NCI-H460 (cell line): ENCODE measurements at places on chromosomes 3 and 15. TPM values are rescaled to one million over a fixed set of nuclear protein-coding genes. Genes with fewer than 3 reads are reported as not detected.

DNA sequence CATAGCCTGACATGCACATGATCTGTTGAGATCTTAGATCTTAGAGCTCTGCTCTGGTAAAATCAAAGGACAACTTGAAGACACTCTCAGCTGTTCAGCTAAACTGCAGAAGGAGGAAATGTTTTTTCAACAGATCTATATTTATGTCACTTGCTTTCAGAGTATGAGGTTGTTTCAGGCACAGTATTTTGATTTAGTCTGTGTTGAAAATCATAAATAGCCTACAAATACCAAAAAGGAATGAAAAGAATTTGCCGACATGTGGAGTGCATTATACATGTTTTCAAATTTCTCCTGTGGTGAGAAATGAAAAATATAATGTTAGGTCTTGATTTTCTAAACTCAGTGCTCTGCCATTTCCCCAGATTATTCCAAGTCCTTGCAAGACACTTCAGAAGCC lies 1118.4 kb downstream of the TBL1XR1 start:
- no peak for DNase-seq

GRCh38 chr15:33317896-33318295 lies 7.1 kb downstream of the RYR3 start:
- no peak for DNase-seq

CEMIP gene
- total RNA-seq, result 0.87 and 1.0 TPM in 2 replicates

GRCh38 chr3:55489798-55490132 lies 2.7 kb upstream of the WNT5A start:
- DNase-seq, result no peak

GRCh38 chr3:66092175-66092995 lies 53.7 kb upstream of the MAGI1 start:
- no peak for DNase-seq

BSN gene
- 0.05 and 0.12 TPM in 2 replicates for total RNA-seq

GOLGA8S gene
- total RNA-seq, result not detected in 2 replicates

DNA sequence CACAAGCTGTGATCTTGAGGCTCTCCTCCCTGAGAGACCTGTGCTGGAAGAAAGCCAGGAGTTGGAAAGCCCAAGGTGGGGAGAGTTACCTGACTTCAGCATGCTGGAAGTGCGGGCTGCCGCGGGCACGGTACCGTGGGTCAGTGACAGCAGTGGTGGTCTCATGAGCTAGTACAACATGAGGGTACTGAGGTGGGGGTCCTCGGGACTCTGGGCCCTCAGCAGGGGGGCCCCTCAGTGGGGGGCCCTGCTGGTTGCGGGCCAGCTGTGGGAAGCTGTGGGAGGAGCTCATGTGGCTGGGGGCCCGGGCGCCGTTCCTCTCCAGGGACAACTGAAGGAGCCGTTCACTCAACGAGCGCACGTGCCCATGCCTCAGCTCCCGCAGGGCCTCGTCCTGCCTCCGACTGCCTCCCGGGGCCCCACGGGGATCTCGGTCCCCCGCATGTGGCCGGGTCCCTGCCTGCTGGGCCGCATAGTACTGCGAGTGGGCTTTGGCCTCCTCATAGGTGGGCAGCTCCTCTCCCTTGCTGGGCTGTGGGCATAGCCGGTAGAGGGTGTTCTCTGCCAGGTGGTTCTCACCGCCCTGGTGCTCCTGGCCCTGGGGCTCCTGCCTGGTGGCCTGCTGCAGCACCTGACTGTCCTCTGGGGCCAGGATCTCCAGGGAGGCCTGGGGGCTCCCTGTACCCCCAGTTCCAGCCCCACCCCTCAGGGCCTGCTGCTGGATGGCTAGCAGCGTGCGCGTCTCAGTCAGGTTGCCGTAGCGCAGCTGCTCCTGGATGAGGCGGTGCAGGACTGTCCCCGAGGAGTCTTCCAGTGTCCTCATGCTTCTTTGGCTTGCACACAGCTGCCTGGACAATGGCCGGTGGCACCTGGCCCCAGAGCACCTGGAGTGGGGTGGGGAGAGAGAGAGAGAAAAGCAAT lies 3.4 kb downstream of the AMOTL2 start:
- no peak for DNase-seq

DNA sequence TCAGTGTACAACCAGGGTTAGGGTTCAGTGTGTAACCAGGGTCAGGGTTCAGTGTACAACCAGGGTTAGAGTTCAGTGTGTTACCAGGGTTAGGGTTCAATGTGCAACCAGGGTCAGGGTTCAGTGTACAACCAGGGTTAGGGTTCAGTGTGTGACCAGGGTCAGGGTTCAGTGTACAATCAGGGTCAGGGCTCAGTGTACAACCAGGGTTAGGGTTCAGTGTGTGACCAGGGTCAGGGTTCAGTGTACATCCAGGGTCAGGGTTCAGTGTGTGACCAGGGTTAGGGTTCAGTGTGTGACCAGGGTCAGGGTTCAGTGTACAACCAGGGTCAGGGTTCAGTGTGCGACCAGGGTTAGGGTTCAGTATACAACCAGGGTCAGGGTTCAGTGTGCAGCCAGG lies 33.3 kb downstream of the CYP11A1 start:
- no peak for DNase-seq

GP9 gene
- not detected in 2 replicates for total RNA-seq

DNA sequence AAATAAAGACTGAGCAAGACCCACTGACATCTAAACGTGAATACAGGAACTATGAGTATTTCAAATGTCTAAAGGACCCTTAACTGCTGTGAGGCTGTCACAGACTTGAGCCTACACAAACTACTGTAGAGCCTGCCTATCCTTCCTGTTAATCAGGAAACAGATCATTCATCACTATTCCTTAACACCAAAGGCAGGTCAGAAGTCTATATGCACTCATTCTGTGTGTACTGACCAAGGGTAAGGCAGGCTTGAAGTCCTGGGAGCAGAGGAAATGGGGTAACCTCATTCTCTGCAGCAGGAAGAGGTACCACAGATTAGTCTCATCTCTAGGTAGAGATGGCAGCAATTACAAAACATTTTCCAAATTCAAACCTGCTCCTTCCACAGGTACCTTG lies 30.7 kb downstream of the NPTN start:
- no peak for DNase-seq

- DNase-seq, result no peak
Measured at GRCh38 chr3:20400686-20401085, 214.7 kb upstream of the SGO1 start.

EFCAB12 gene
- not detected in 2 replicates for total RNA-seq

DNA sequence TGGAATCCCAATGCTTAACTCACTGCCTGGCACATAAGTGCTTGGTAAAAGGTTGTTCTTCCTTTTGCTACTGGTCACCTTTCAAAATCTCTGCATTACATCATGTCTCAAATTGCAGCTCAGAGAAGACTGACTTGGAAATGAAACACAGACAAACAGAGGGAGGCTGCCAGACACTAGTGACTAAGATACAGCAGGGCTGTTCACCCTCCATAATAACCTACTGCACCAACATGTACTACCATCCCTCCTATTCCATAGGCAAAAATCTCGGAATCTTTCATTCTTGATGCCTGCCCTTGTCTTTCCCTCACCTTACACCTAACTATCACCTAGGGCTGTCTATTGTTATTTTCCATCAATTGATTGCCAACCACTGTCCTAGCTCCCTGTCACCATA lies 502.3 kb upstream of the ADAMTS9 start:
- DNase-seq, result no peak

DNA sequence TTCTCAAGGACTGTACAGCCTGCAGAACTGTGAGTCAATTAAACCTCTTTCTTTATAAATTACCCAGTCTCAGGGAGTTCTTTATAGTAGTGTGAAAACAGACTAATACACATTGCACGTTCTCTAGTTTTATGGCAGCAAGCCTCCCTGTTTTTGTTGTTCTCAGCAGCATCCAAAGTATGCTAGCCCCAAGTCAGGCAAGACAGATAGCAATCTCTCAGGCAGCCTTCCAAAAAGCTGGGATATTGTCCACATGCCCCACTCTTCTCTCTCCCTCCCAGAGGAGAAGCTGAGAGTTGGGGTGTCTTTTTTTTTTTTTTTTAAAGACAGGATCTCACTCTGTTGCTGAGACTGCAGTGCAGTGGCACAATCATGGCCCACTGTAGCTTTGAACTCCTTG lies 130.6 kb downstream of the ISL2 start:
- no peak for DNase-seq

WDR93 gene
- total RNA-seq, result 0.17 and 0.30 TPM in 2 replicates

DNA sequence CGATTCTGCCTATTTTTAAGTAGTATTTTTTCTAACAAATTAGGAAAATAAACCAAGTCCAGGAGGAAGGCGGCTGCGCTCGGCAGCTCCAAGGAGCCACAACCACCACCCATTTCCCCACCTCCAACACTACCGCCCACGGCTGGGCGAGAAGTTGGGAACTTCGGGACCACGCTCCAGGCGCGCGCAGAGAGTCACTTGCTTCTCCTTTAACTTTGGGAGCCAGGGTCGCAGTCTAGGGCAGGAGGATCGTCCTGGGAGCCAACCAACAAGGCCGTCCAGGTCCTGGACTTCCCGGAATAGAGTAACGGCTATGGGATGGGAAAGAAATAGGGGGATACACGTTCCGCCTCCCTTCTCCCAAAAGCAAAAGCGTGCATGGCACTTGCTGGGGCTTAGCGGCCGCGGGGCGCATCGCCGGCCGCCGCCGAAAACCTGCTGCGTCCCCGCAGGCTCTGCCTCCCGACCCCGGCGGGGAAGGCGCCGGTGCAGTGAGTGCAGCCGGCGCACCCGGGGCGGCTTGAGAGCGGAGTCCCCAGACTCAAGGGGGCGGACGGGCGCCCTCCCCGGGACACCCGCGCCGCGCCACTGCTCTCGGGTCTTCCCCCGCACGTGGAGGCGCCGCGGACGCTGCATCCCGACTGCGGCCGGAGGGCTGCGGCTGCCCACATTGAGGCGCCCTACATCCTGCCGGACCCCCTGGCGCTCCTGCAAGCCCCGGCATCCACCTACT lies 699 bp downstream of the MEGF11 start:
- DNase-seq, result no peak

CCDC13 gene
- total RNA-seq, result 0.87 and 2.8 TPM in 2 replicates

GRCh38 chr3:189773056-189773455 lies 141.9 kb downstream of the TP63 start:
- no peak for DNase-seq

DNA sequence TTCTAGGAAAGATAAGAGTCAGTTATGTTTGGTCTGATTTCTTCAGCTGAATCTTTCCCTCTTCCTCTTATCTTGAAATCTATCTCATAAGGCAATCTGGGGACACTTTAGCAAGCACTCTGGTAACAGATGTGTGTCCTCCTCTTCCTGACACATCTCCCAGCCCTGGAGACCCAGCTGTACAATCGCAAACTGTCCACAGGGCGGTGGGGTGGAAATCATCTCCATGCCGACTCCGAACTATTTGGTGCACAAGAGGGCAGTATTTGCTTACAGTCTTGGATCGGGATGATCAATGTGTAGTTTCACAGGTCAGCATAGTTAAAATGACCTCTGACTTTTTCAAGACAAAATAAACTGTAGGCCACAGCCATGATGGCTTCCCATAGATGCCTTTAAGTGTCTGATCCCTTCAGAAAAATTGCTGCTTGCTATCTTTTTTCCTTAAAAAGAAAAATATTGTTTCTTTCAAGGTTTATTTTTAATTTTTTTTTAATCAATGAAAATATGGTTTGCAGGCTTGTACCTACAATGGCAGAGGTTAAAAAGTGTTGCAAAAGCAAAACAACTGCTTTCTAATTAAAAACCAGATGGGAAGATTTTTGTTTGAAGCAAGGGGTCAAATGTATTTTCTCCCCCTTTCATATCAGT lies 17.7 kb downstream of the EEFSEC start:
- peak; percentile 76 for DNase-seq

GRCh38 chr15:60255390-60255789 lies 142.4 kb downstream of the ANXA2 start:
- DNase-seq, result peak; percentile 33

- DNase-seq, result no peak
Measured at GRCh38 chr3:46484388-46484787, 13.4 kb upstream of the RTP3 start.

- no peak for DNase-seq
Measured at GRCh38 chr15:66966256-66966655, 99.1 kb upstream of the SMAD3 start.

- DNase-seq, result no peak
Measured at GRCh38 chr3:21297304-21297703, 453.7 kb downstream of the ZNF385D start.

DNA sequence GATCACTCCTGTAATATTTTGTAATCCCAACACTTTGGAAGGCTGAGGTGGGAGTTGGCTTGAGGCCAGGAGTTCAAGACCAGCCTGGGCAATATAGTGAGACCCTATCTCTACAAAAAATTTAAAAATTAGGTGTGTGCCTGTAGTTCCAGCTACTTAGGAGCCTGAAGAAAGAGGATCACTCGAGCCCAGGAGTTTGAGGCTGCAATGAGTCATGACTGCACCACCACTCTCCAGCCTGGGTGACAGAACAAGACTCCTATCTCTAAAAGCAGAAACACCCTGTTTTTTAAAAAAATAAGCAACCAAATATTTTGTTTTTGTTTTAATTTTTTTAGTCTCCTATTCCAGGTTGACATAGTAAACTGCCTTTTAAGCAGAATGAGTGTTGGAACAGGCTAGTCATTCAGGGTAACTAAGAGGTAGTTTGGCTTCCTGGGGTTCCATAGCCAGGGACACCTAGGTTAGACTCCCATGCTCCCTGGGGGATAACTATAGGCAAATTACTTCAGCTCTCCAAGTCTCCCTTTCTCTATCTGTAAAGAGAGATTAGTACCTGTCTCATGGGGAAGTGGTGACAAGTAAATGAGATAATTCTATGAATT lies 114.6 kb upstream of the C15orf61 start:
- DNase-seq, result no peak

PSTPIP1 gene
- not detected in 2 replicates for total RNA-seq

LRRC2 gene
- not detected in 2 replicates for total RNA-seq

DNA sequence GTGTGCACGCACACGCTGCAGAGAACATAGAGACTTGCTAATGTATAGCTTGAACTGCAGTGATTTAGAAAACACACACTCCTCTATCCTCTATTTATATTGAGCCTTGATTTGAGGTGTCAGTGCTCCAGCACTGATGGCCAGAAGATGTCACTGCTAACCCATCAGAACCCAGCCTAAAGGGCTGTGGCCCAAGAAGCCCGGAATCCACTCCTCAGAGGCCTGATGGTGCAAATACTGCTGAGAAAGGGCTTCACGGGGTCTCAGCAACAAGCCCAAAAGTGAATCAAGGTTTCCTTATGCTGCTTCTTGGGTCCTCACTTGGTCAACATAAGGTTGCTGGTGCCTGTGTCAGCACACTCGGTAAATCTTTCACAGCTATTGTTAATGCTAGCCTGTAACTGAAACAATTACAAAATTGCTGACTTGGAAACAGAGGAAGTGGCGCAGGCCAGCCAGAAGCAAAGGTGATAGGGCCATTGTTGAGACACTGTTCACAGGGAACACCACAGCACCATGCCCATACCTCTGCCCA lies 60.3 kb downstream of the HEG1 start:
- DNase-seq, result peak; percentile 66
